ENCODE measurements at places on chromosomes 2 and 18.

GRCh38 chr2:20682167-20682920, 15.4 kb downstream of the GDF7 start:
- DNase-seq, result no peak

DNA sequence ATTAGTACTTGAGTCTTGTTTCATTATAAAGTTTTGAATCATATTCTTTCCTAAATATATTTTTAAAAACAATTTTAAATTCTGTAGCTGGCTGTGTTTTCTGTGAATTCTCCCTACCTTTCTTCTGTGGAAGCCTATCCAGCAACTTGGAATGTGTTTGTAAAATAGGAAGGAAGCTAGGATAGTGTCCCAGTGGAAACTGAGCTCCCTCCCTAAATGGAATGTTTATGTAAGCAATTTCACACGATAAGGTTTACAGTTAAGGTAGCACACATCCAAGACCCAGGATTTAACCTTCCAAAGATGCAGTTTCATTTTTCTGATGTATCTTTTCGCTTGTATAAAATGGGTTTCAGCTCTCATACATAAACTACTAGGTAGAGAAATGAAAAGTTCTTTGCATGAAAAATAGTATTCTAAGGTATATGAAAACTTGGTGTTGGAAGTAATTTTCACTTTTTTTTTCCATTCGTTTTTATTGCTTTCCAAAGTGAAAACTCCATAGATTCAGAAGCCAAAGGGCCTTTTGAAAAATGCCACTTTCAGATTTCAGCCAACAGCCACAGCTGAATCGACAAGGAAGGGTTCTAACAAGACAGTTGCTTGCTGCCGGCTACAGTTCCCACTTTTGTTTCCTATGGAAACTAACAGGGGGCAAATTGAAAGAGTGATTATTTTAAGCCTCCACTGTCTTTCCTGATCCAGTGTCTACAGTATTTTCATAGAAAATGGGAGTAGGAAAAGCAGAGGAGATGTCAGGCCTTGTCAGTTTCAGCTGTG, 405.1 kb upstream of the POU3F3 start:
- DNase-seq, result no peak

GRCh38 chr2:88809216-88809615, 117.7 kb downstream of the RPIA start:
- DNase-seq, result no peak

- DNase-seq, result no peak
These were observed 629.1 kb upstream of the SLC39A10 start for GRCh38 chr2:195027947-195028346.

DNA sequence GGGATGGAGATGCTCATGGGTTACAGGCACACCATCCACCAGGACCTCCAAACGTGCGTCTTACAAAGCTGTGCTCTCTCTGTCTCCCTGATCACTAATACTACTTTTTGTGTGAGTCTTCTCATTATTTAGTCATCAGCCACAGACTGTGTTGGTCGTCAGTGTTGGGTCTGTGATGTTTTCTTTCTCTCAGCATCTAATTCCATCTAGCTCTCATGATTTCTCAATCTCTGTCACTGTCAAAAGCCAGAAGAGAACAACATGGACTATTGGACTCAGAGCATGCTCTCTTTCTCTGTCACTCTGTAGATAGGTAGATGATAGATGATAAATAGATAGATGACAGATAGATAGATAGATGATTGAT, 6.0 kb upstream of the ARL4C start:
- no peak for DNase-seq

DNA sequence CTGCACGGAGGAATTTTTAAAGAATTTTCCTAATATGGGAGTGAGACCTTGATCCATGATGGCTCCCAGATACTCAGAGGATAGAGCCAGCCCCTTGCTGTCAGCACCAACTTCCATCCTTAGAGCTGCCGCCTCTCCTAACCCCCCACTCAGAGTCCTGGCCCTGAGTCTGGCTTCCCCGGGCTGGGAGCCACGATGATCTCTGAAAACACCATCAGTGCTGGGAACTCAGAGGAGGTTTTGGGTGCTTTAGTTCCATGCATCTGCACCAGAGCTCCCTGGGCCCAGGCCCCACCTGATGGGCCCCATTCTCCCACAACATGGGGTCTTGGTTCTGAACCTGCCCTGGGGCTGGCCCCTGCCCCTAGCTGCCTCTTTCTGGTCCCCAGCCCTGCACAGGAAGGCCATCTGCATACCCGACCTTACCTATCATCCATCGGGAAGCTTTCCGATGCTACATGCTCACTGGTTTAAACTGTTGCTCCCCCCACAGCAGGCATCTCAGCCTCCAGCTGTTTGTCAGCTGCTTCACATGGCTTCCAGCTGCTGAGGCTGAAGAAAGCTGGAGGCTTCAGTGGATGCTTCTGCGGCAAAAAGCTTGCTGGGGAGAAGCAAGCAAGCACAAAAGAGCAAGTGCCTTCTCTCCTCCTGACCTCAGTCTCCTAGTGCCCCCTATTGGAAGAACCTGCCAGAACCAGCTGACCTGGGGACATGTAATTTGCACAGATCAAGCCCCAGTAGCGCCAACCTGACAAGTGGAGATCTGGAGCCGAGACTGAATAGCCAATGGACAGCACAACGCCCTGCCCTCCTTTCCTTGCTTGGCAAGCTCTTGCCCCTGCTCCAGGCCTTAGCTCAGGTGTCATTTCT, 24.2 kb upstream of the RHOB start:
- DNase-seq, result no peak

DNA sequence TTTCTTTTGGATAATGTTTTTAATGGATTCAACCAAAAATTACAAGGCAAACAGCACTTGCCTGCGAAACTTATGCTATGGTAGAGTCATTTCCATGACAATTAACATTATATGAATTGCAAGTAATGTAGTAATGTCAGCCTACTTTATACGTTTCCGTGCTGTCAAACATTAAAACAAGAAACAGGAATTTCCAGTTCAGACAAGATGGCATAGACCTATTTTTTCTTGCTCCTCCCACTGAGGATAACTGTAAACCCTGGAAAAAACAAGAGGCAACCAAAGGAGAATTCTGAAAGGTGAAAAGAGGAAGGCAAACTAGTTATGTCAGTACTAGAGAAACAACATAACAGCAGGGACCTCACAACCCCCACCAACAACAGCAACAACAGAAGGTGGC, 170.7 kb downstream of the DIS3L2 start:
- no peak for DNase-seq

DNA sequence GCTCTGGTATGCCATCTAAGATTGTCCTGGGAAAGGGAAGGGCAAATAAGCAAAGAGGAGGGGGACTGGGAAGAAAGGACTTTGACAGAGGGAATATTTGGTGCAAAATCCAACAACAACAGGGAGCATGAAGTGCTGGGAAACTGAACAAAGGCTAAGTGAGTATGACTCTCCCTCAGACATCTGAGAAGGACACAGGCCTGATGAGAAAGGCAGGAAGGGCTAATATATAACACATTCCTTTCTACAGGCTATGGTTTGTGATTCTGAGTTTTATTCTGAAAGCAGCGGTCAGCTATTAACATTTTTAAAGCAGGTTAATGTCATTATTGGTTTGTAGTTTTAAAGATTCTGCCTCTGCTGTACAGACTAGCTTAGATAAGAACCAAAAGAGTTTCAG, 1579.5 kb downstream of the LRP1B start:
- DNase-seq, result no peak

GRCh38 chr2:69933839-69934613, 19.1 kb downstream of the MXD1 start:
- DNase-seq, result no peak

DNA sequence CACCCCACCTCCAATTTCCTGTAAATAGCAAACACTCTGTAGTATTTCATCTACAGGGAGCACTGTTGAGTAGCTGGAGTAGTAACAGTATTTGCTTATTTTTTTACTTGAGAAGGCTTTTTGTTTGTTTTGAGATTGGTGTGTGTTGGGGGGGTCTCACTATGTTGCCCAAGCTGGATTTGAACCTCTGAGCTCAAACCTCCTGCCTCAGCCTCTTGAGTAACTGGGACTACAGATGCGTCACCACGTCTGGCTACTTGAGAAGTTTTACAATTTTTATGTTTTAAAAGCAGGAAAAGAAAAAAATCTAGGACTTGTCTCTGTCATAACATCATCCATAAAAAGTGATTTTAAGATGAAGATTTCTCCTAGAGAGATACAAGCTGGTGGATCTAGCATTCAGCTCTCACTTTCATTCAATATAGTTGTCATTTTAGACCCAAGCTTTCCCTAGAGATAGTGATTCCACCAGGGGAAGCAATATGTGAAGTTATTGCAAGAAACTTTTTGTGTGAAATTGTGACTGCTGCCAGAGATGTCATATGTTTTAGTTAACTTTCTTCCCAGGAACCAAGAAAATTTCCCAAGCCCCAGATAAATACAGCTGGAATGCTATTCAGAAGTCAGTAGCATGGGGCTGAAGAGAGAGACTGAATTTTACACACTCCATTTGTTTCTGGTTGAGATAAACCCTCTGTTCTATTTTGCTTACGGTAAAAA, 60.2 kb upstream of the MAP4K3 start:
- no peak for DNase-seq

GRCh38 chr2:27085673-27086089, 891 bp upstream of the KHK start:
- peak; percentile 59 for DNase-seq

GRCh38 chr18:68925268-68925667, 127.4 kb downstream of the CCDC102B start:
- DNase-seq, result peak; percentile 89

DNA sequence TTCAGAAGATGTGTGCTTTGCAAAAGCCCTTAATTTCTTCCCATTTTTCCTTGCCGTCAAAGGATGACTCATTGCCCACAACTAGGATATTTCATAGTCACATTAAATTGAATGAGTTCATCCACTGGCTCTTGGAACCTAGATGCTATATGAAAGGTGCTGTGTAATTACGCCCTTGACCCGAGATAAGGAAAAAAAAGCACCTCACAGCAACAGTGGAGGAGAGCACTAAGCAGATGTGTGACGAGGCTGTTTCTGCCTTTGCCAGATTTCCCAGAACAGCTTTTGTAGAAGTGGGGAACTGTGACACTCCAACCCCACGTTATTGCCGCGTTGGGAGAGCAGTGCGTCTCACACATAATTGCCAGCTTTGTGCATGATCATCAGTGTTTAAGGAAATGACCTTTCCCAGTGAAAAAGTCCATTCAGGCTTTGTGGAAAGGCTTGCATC, 33.3 kb upstream of the TMEM87B start:
- no peak for DNase-seq

DNA sequence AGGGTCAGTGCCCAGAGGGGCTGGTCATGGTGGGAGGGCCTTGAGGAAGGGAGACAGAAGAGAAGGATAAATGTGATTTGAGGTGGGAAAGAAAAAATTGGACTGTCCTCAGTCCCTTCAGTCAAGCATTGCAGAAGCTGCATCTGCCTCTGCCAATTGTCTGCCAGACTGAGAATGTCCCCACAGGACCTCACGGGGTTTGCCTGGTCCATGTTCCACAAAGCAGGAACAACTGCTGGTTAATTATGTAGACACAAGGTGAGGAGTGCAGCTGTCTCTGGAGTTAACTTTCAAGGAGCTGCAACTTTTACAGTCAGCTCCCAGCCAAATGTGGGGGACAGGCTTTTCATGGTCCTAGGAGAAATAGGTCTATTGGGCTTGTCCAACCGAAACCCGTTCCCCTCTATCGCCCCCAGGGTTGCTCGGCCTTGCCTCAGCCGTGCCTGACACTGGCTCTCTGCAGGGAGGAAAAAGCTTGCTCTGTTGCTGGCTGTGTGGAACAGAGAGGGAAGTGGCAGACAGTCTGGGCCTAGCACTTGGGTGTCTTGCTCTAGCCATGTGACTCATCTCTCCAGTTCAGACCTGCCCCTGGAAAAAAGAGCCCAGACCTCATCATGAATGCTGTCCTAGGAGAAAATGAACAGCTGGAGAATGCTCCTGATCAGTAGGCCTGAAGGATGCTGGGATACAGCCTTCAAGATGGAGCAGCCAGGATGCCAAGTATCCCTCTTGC, 31.1 kb upstream of the PAX8 start:
- no peak for DNase-seq

GRCh38 chr18:44520981-44521667, 159.6 kb upstream of the SETBP1 start:
- no peak for DNase-seq

Measured in MM.1S (cell line).